IPS DF 19.7 (cell line): ENCODE measurements at places on chromosomes 13 and 19.

DNA sequence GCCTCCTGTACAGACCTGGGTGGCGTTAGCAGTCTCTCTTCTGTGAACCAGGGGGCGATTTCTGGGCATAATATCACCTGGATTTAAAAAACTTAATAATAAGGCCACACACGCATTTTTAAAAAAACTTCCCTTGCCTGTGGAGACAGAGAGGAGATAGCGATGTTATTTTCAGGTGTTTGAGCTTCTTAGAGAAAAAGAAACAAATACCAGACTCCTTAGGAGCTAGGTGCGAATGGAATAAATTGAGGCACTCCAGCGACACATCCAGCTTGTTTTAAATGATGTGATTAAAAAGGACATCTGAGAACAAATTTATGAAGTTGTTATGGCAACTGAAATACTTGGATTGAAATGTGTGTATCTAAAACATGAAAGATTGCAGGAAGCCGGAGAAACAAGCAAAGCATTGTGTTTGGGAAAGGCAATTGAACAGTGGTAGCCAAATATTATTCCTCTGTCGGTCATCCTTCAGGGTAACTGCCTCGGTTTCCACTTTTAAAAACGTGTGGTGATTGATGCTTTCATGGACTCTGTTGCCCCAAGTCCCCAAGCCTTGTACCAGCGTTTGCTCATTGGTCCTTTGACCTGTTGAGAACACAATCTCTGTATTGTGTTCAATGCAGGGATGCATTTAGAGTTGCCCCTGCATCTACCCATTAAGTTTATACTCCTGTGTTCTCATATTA, 158.7 kb downstream of the TM9SF2 start:
- DNase-seq = no peak

- no peak for DNase-seq
Measured at GRCh38 chr19:41696402-41697197, 8.5 kb upstream of the CEACAM7 start.

DNA sequence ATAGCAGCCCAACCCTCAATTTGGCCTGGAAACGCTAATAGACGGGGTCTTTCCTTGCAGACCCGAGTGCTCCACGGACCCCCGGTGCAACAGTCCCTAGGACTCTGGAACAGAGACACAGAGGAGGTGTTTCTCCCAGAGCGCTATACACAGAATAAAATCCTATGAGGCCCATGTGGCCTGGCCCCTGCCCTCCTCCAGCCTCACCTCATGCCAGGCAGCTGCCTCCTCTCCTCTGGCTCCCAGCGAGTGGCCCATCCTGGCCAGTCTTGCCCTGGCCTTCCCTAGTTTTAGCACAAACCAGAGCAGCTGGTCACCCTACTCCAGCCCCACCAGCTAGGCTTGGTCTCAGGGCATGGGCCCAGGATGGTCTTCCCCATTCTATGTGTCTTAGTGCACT, 20.3 kb downstream of the POP4 start:
- no peak for DNase-seq

GRCh38 chr19:10748927-10749434, 31.1 kb downstream of the DNM2 start:
- no peak for DNase-seq

DNA sequence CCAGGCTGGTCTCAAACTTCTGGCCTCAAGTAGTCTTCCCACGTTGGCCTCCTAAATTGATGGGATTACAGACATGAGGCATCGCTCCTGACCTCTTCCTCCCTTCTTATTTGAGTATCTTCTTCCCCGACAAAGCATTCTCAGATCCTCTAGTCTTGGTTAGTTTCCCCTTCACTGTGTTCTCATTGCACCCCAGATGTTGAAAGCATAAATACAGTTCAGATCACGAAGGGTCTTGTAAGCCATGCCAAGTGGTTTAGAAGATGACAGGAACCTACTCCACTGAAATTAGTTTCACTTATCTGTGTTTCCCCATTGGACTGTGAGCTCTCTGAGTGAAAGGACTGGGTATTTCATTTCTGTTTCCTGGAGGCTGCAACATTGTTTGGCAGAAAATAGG, 100.7 kb downstream of the DGKH start:
- no peak for DNase-seq

DNA sequence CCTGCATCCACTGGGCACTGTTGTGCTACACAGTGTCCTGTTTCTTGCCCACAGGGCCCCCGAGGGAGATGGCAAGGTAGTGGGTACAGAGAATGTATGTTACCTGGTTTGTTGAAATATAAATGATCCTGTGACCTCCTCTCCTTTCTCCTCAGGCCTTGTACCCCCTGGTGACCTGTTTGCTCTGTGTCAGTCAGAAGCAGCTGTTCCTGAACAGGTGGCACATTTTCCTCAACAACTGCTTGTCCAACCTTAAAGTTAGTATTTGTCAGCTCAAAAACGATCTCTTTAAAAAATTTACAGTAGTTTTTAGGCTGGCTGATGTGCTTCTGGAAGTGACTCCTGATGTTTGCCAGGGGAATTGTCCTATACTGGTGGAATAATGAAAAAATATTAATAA, 105.1 kb downstream of the FRY start:
- no peak for DNase-seq

- no peak for DNase-seq
Measured at GRCh38 chr13:43573802-43574514, 212.8 kb downstream of the ENOX1 start.

DNA sequence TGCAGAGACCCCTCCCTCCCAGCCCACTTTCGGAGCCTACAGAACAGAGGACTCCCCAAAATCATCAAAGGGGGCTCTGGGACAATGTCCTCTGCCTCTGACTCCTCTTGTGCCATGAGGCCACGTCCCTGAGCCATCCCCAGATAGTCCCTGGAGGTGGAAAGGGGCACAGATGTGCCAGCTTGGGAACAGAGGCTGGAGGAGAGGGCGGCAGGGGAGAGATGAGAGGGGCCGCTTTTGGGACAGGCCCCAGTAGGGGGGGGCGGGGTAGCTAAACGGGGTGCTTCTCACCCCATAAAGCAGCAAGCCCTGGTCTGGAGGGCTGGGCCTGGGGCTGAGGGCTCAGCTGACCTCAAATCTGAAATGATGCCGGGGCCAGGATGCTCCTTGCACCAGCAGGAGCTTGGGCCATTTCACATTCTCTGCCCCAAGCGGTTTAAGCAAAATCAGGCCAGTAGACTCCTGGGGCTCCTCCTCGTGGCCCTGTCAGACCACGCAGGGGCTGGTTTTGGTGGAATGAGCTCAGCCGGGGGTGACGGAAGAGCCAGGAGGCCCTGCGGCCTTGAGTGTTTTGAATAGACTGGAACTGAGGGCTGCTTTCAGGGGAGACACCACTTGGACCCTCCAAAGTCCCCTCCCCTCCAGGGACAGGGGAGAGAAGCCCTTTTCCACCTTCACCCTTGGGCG, 27.1 kb downstream of the ONECUT3 start:
- DNase-seq = no peak

DNA sequence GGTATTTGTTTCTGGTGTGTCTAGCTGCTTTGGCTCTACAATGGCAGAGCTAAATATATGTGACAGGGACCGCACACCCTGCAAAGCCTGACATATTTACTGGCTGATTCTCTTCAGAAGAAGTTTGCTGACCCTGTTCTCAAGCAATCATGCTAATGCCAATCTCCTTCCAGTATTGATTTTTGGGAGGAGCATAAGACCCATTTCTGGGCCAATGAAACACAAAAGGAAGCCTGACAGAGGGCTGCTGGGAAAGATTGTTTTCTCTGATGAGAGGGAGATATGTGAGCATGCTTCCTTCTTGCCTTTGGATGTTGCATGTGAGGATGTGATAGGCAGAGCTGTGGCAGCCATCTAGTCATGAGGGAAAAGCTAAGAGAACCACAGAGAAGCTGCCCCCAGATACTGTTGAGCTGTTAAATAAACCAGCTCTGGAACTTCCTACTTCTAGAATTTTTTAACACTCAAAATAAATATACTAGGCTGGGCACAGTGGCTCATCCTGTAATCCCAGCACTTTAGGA, 31.4 kb upstream of the TPTE2 start:
- no peak for DNase-seq

DNA sequence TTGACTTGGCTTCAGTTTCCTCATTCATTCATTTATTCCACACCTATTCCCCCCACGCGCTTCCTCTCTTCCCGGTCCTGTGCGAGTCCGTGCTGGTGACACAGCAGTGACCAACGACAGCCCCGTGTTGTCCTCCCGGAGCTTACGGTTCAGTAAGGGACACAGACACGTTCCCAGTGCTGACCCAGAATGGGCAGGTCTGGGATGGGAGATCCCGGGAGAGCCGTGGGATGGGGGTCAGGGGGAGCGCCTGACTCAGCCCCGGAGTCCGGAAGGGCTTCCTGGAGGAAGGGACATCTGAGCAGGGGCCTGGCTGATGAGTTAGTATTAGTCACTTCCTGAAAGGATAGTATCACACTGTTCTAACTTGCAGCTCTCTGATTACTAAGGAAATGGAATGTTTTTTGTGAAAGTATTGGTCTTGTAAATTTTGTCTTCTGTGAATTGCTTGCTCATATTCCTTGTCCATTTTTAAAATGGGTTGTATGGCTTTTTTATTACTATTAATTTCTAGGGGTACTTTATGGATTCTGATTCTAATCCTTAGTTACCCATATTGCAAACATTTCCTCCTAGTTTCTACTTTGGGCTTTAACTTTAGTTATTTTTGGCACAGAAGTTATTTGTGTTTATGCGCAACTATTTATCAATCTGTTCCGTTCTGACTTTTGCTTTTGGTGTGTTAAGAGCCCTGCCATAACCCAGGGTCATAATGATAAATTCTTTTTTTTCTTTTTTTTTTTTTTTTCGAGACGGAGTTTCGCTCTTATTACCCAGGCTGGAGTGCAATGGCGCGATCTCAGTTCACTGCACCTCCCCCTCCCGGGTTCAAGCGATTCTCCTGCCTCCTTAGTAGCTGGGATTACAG, 708 bp upstream of the ERCC1 start:
- DNase-seq = no peak

DNA sequence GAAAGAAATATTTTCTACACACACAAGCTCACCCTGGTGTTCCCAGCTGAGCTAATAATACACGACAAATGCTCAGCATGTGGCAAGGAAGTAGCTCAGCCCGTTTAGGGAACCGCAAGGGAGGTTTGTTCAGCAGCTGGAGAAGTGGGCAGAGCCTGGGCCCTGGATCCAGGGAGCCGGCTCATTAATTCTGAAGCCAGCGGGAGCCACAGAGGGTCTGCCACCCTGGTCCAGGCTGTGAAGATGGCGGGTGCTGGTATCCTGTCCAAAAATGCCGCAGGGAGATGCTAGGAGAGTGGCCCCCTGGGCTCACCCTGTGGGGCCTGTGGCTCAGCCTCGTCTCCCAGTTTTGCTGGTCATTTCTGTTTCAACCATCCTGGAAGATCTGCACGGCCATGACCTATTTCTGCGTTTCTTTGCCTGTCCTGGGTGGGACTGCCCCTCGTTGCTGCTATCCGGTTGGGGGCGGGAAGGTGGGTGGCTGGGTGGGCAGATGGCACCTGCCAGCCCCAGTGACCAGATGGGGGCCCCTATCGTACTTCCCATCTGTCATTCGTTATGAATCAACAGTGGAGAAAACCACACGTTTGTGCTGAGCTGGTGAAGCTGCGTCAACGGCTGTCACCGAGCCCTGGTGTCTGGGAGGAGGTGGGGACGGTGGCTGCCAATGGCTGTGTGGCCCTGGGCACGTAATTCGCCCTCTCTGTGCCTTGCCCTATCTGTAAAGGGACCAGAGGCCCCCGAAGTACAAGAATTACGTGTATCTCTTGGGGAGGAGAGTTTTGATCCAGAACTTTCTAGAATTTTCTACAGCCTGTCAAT, 2.7 kb upstream of the GNA15 start:
- no peak for DNase-seq

DNA sequence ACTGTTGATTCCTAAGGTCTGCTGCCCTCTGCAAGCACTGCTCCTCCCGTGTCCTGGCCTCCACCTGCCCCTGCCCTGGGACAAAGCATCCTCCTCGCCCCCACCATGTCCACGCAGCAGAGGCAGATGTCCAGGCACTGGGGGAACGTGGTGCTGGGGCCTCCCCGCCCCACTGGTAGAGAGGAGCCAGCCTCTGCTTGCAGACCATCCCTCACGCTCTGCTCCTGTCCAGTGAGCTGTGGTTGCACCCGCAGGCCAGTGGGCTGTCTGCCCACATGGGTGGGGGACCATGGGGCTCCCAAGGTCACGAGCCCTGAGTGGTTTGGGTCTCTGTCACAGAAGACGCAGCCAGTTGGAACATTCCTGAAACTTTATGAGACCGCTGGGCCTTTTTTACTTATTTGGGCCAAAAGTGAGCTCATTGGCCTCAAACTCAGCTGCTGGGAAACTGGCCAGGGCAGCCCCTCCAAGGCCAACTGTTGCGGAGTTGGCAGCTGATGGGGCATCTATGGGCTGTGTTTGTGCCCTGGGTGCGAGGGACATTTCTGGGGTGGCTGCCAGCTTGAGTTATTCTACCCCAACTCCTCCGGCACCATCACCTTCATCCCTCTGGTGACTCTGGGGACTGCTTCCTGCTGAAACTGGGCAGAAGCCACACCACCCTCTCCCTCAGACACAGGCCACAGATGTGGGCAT, 64.8 kb upstream of the F7 start:
- DNase-seq = no peak

DNA sequence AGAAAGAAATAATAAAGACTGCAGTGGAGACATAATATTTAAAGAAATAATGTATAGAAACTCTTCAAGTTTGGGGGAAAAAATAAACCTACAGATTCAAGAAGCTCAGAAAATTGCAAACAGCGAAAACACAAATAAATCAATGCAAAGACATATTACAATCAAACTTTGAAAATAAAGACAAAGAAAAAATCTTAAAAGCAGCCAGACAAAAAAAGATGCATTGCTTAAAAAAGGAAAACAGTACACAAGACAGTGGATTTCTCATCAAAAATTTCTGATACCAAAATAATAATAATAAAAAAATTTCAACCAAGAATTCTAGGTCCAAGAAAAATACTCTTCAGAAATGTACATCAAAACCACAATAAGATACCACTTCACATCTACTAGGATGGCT, 681.0 kb downstream of the UQCRFS1 start:
- no peak for DNase-seq

- no peak for DNase-seq
Measured at GRCh38 chr19:55193481-55193880, 13.4 kb upstream of the SYT5 start.

DNA sequence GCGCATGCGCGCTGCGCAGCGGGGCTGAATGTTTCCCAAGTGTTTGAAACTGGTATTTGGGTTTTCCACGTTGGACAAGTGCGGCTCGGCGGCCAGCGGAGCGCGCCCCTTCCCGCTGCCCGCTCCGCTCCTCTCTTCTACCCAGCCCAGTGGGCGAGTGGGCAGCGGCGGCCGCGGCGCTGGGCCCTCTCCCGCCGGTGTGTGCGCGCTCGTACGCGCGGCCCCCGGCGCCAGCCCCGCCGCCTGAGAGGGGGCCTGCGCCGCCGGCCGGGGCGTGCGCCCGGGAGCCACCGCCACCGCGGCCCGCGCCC, at the start of gene ING1:
Gene ING1 (plus strand): TSS at position 59 of the 311 bp plus-strand sequence. CDS start 450 bp downstream, outside the sequence.
- no peak for DNase-seq
